Tibial artery (tissue), 4 donors: ENCODE measurements at places on chromosomes 7 and 10.

DNA sequence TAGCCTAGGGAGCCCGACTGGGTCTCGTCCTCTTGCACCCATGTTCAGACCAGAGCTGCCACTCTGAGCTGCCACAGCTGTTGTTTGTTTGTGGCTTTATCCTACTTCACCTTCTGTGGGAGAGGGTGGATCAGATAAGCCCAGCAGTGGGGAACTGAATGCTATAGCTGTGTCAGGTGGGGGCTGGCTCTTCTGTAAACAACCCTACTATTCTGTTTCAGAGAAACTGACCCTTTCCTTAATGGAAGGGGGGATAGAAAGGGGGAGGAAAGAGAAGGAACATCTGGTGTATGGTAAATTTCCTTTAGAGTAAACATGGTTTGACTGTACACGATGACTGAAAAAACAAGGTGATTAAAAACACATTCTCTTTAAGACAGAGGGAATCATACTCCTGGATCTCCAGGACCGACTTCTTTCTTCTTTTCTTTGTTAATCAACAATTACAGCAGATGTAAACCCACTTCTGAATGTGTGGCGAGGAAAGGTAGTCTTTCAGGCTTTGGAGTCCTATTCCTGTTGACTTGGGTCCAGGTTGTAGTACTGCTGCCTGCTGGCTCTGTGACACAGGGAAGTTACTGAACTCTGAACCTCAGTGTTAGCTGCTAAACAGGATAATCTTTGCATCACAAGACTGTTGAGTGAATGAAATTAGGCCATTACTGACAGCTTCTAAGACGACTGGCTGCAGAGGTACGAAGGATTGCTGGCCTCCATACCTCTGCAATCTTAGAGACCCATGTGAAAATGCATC, 6.0 kb downstream of the PRXL2A start:
- DNase-seq: no peak

GRCh38 chr10:45001381-45002148, 842 bp downstream of the ZNF22 start:
- DNase-seq: peak; percentile 89

DNA sequence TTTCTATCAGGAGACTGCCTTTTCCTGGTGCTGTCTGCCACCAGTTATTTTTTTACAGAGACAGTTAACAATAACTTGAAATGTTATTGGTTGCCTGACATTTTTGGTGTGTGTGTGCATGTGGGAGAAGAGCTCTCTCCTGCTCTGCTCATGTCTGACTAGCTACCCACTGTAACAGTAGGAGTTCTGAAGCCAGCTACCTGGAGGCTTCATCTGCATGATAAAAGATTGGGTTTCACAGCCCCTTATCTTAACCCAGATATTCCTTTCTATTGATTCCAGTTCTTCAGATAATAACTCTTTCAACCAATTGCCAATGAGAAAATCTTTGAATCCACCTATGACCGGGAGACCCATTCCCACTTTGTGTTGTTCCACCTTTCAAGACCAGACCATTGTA, 237.4 kb upstream of the PPP1R3A start:
- DNase-seq: no peak

DNA sequence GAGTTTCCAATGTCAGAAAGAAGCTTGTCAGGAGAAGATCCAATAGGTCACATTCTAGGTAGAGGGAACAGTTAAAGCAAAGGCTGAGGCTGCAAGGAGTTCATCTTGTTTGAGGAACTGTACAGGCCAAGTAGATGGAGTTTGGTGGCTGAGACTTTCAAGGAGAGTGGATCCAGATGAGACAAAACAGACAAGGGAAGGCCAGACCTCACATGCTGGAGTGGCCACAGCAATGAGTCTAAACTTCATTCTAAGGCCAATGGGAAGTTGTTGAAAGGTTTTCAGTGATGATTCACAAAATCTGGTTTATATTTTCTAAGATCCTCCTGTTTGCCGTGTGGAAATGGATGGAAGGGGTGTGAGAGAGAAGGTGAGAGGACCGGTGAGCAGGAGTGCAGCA, 40.0 kb downstream of the EPDR1 start:
- no peak for DNase-seq

DNA sequence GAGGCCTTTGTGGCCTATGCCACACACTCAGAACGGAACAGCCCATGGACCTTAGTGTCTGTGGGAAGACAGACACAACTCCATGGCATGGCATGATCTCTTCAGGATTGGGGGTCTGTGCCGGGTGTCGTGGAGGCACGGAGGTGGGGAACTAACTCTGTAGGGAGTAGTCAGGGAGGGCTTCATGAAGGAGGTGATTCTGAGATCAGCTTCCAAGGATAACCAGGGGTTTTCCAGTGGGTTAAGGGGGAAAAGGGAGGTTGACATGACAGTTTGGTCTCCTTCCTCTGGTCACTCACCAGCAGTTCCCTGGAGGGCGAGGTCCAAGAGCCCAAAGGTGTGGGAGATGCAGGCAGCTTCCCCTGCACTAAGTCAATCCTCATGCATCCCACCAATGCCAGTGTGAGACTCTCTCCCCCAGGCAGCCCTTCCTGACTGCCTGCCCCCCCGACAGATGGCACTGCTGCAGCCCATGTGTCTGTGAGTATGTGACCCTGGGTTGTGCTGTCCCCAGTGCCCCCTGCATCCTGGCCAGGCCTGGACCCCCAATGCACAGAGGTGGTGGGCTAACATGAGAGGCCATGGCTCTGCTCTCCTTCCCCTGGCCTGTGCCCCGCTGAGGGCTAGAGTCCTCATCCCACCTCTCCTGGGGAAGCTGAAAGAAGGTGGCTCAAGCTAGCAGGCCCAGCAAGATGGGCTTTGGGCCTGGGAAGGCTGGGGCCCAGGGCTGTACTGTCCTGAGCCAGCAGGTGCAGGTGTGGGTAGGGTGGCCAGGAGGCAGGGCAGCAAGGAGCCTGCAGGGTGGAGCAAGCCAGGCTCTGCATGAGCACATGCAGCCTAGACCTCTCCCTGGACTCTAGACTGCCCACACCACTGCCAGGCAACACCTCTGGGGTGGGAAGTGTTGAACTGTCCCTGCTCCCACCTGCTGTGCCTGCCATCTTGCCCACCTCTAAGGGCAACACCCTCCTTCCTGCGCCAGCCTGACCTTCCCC, 39.7 kb downstream of the RASGEF1A start:
- DNase-seq: peak; percentile 11

DNA sequence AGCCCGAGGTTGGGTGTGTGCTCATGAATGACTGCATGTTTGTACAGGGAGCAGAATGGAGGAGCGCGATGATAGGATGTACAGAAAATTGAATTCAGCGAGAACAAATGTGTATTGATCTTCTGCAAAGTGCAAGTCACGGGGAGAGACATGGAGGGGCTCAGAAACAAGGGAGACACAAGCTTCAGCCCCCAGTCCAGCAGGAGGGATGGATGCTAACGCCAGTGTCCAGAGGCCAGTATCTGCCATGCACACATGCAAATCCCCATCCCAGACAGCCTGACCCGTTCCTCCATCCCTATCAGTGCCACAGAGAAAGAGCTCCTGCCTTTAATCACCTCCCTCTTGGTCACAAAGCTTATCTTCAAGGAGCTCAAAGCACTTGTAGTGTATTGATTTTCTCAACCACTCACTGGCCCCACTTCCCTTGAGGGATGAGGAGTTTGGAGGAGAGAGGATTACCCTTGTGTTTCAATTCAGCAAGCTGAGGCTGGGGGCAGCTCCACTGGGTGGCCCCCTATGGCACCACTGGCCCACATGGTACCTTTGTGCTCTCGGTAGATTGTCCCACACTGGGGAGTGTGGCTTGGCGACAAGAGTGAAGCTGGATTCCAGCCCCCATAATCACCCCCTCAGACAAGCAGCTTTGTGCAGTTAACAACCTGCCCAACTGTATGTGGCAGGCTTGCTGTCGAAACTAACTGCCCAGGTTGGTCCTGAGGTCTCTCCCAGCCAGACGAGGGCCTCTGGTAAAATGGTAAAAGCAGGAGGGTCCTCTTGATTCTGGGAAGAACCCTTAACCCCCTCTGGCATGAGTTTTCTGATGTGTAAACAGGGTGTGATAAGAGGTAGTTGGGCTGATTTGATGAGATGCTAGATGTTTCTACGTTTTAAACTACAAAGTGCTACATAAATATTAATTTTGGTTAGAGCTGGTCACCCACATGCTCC, 151.6 kb upstream of the UNC5B start:
- no peak for DNase-seq

DNA sequence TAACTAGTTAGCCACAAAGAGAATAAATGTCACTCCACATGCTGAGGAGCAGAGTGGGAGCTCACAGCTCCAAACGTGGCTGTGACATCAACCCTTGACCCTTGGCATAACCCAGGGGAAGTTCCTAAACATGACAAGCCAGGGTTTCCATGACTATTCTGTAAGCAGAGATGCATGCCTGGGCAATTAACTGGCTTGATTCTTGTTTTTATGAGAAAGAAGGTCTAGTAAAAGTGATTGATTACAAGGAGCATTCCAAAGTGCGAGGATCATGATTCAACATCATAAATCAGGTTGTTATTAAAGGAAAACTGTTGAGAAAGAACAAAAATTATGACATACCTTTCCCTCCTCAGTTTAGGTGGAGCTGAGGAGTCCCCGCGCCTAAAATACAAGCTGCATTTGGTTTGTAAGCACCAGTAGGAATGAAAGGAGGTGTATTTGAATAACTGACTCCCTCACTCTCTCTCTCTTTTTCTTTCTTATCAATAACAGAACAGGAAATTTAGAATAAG, 108.4 kb downstream of the SFMBT2 start:
- no peak for DNase-seq

DNA sequence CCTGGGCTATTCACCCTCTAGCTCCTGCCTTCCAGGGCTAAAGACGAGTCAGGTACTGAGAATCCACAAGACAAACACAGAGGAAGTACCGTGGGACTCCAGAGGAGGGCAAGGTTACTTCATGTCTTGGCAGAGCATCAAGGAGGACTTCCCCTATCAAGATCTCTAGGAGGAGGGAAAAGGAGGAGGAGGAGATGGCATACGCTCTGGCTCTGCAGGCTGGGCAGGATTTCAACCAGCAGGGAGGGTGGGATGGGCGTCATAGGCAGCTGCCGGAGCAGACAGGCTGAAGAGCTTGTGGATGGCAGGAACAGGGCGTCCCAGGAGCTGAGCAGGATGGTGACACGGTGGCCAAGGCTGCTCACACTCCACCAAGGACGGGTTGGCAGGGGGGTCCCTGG, 21.3 kb downstream of the MDH2 start:
- peak; percentile 73 for DNase-seq

DNA sequence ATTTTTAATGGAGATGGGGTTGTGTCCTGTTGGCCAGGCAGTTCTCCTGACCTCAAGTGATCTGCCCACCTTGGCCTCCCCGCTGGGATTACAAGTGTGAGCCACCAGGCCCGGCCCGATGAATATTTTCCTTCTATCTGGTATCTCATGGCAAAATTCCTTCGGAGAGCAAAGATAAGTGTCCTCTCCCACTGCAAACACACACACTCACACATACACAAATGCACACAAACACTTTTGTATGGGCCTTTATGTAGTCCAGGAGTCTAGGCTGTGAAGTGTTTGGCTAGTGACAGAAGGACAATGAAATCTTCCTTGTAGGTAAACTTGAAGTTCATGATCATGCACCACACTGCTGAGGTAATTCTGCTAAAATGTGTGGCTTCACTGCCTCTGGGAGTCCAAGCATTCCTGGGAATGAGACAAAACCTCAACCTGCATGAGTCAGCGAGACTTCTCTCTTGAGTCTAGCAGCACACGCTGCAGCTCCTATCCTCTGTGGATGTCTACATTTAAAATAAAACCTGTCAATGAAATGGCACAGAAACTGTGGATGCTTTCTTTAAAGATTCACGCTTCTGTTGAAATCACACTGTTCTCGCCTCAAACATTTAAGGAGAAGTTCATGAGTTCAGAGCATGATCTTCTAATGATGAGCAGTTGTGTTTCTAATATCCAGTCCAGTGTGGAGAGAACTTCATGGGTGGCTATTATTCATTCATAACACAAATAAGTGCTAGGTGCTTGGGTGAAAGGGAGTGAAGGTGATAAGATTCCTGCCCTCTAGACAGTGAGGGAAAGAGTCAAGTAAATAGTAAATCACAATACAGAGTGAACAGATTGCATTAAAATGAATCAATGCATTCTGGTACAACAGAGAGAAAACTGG, 96.5 kb downstream of the NRP1 start:
- no peak for DNase-seq

GRCh38 chr10:5529702-5530411, 5.1 kb downstream of the CALML3 start:
- peak; percentile 14 for DNase-seq

- DNase-seq: no peak
Observed at GRCh38 chr10:32263300-32263699, 83.7 kb downstream of the EPC1 start.

GRCh38 chr7:85130702-85131101, 56.2 kb downstream of the SEMA3D start:
- DNase-seq: no peak

DNA sequence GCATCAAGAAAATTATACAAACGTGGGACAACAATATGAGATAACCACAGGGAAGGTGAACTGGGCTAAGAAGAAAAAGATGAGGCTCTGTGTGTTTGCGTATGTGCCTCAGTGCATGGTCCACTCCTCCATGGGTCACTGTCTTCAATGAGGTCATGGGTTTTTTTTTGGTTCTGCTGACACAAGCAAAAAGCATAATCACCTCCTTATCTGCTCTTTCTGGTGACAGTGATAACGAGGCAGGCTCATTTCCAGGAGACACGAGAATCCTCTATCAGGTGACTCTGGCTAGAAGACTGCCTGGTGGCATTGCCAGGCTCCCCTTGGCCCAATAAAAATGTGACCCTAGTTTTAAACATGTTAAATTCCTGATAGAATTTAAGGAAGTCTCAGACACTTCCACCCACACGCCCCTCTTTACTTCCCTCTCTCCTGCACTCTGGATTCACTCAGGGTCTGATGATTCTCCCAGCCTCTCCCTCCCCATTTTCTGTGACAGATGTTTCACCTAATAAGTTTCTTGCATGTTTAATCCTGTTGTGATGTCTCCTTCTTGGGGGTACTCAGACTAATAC, 35.3 kb upstream of the CDCA7L start:
- DNase-seq: no peak

- DNase-seq: no peak
Observed at GRCh38 chr10:99695761-99696160, 36.2 kb downstream of the COX15 start.

DNA sequence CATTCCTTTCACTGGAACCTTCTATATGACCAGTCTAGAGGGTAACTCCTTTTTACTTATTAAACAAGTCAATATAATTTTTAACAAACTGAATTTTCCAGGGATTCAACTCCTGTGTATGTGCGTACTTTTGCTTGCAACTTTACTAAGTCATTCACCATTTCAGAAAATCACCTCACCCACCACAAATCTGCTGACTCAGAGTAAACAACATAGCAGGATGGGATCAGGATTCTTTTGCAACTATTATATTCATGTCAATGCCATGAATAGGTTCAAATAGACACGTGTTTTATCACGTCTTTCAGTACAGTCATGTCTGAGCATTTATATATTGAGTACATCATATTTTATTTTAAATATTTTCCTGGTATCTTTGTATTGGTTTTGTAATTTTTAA, 14.5 kb downstream of the CTTNBP2 start:
- DNase-seq: no peak

GRCh38 chr10:129622736-129623135, 155.7 kb downstream of the MGMT start:
- no peak for DNase-seq
